Astrocyte (in vitro differentiated cells and primary cell): ENCODE measurements at places on chromosomes 7 and 10. TPM values are rescaled to one million over a fixed set of nuclear protein-coding genes. Genes with fewer than 3 reads are reported as not detected.

IGFBP3 gene
- 1,092 and 1,283 TPM in 2 replicates for total RNA-seq

LRRC61 gene
- total RNA-seq = 0.24 and 0.45 TPM in 2 replicates

CRYGN gene
- total RNA-seq = not detected in 2 replicates

GRCh38 chr10:85901599-85901998 is 465.0 kb downstream of the GRID1 start:
- H3K27ac ChIP-seq = no peak overlapping the region
- H3K27me3 ChIP-seq = no peaks in the 10 kb centered on the region
- no peaks in the 10 kb centered on the region for H3K36me3 ChIP-seq
- DNase-seq = no peak
- H3K4me1 ChIP-seq = no peaks in the 10 kb centered on the region

- no peak overlapping the region for H3K27ac ChIP-seq
- H3K4me3 ChIP-seq = no peak overlapping the region
- H3K4me1 ChIP-seq = no peaks in the 10 kb centered on the region
- H3K36me3 ChIP-seq = no peaks in the 10 kb centered on the region
- no peak for DNase-seq
These were observed 223.1 kb upstream of the PPP2R2D start for GRCh38 chr10:131677671-131678070.

- no peak overlapping the region for H3K4me3 ChIP-seq
- H3K27ac ChIP-seq = no peak overlapping the region
- peaks cover 2% of the 10 kb centered on the region for H3K27me3 ChIP-seq
- H3K36me3 ChIP-seq = no peaks in the 10 kb centered on the region
These were observed 30.9 kb upstream of the SLC16A12 start for GRCh38 chr10:89566095-89566950.
